ENCODE measurements at places on chromosomes 7 and 10.

DNA sequence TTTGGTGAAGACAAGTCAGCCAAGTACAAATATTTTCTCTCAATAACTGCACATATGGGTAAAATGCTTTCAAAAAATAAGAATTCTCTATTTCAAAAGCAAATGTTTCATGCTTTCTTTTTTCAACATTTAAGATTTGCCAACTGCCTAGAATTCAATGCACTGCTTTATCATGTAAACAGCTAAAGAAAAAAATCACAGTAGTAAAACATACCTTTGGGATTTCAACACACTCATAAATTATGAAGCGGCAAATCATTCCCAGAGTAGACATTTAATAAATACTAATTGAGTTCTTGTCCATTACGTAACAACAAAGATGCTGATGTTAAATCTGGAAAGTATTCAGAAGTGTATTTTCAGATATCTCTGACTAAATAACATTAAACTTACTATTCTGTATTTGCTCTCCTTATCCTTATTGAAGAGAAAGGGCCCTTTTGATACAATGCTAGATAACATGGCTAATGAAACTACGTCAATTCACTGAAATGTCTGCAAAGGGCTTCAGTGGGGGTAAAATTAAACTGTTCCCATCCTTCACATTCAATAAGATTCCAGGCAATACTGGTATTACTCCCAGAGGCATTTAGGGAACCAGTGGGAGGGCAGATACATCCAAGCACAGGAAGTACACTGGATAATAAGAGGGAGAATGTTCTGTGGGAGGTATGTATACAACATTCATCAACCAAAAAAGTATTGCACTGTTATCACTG lies 13.9 kb downstream of the NAPEPLD start:
- DNase-seq = peak; percentile 13

GRCh38 chr10:36416513-36416912 lies 708.9 kb upstream of the ANKRD30A start:
- no peak for DNase-seq

DNA sequence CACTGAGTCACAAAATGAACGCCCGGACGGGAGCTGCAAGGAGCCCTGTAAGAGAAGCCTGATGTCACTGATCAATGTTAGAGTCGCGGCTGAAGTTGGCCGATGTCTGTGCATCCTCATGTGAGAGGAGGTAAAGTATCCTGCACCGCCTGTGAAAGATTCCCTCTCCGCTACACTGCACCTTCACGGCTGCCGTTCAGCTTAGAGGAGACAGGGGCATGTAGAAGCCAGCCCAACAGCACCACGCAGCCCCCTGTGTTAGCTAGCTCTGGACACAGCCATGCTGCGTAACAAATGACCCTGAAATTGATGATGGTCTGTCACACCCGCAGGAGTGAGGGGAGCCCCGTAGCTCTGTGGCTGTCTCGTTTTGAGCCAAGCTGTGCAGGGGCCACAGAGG lies 81.5 kb upstream of the DIP2C start:
- DNase-seq = no peak

- no peak for DNase-seq
Observed at GRCh38 chr7:55202150-55202913, 162.8 kb upstream of the LANCL2 start.

GRCh38 chr7:23449941-23450340 lies 20.4 kb downstream of the IGF2BP3 start:
- no peak for DNase-seq

DNA sequence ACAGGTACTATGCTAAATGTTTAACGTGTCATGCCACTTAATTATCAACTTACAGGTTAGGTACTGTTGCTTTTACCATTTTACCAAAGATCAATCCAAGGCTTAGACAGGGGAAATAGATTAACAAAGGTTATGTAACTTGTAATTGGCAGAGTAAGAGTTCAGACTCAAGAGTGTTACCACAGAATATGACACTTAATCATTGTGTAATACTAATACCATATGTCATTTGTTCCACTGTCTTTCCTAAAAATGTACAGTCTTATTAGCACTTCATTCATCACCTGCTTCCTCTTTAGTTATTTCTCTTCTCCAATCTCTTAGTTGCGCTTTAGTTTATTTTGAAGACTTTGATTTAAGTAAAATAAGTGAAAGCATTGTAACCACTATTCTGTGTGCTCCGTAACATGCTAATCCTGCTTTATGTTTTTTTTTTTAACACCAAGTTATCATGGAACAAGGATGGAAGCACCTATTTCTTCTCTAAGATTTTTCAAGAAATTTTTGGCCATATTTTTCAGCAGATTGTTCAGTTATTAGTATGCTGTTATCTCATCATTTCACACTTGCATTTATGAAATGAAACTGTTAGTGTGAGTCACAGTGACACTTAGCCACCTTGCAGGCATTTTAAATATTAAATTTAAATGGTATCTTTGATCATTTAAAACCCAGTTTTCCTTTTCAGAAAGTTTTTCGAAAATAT lies 197.3 kb downstream of the PHF14 start:
- no peak for DNase-seq

- no peak for DNase-seq
Observed at GRCh38 chr7:157329447-157329846, 7.4 kb upstream of the DNAJB6 start.

GRCh38 chr10:92181575-92181974 lies 109.3 kb downstream of the CPEB3 start:
- DNase-seq = no peak

DNA sequence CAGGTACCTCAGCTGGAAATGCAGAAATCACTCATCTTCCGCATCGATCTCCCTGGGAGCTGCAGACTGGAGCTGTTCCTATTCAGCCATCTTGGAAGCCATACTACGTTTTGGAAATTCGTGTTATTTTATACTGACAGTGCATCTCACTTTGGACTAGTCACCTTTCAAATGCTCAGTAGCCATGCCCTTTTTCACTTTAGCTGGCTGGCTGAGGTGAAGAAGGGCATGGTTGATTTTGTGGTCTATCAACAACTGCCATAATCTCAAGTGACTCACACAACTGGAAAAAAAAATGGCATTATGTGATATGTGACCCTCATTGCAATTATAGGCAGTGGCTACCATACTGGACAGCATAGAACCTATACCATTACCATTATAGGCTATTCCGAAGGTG lies 100.5 kb downstream of the CCDC71L start:
- DNase-seq = no peak

GRCh38 chr7:32694182-32694581 lies 197.4 kb downstream of the KBTBD2 start:
- no peak for DNase-seq

GRCh38 chr7:151198945-151199848 lies 11.1 kb downstream of the H2BK1 start:
- DNase-seq = no peak

- DNase-seq = peak; percentile 84
Observed at GRCh38 chr7:101953248-101953819, 135.9 kb downstream of the CUX1 start.

GRCh38 chr10:89426230-89426868 lies 12.0 kb downstream of the IFIT5 start:
- DNase-seq = peak; percentile 71

DNA sequence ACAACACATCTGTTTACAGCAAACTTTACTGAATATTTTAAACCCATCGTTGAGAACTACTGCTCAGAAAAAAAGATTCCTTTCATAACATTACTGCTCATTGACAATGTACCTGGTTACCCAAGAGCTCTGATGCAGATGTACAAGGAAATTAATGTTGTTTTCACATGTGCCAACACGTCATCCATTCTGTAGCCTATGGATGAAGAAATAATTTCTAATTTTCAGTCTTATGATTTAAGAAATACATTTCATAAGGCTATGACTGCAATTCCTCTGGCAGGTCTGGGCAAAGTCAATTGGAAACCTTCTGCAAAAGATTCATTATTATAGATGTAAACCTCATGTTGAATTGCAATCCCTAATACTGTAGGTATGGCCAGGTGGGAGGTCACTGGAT lies 16.7 kb upstream of the CNNM1 start:
- no peak for DNase-seq

GRCh38 chr10:132562177-132562915 lies 24.8 kb downstream of the INPP5A start:
- no peak for DNase-seq

Measured in GM03348 (cell line).